ENCODE measurements at places on chromosomes 4 and X. TPM values are rescaled to one million over a fixed set of nuclear protein-coding genes. Genes with fewer than 3 reads are reported as not detected.

DNA sequence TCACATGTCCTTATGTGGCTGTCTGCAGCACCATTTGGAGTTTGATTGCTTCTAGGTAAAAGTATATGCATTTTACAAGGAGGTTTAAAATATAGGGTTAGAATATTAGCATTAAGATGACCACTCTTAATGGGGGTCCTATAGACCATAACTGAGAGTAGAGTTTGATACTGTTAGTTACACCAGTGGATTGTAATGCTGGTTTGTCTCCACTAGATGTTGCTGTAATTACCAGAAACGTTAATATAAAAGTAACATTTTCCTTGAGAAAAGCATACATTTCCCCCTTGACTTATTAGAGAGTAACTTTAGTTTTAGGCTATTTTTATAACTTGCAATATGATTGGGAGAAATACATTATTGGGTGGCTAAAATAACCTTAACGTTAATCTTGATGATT lies 93.0 kb downstream of the ZXDA start:
- no peak for DNase-seq
- no peaks in the 10 kb centered on the region for H3K36me3 ChIP-seq
- H3K27me3 ChIP-seq, result no peaks in the 10 kb centered on the region
- H3K4me1 ChIP-seq, result no peaks in the 10 kb centered on the region
- no peak overlapping the region for H3K4me3 ChIP-seq

GRCh38 chr4:84631573-84631972 lies 48.6 kb downstream of the CDS1 start:
- no peaks in the 10 kb centered on the region for H3K27me3 ChIP-seq
- H3K4me3 ChIP-seq, result no peak overlapping the region
- peak overlapping the region; percentile 19 for H3K27ac ChIP-seq
- peaks cover 11% of the 10 kb centered on the region for H3K4me1 ChIP-seq
- DNase-seq, result no peak

- no peak overlapping the region for H3K4me3 ChIP-seq
- no peak for DNase-seq
- no peaks in the 10 kb centered on the region for H3K36me3 ChIP-seq
- H3K27me3 ChIP-seq, result no peaks in the 10 kb centered on the region
- H3K4me1 ChIP-seq, result no peaks in the 10 kb centered on the region
These were observed 375.2 kb downstream of the MAGEE1 start for GRCh38 chrX:76802708-76803107.

DNA sequence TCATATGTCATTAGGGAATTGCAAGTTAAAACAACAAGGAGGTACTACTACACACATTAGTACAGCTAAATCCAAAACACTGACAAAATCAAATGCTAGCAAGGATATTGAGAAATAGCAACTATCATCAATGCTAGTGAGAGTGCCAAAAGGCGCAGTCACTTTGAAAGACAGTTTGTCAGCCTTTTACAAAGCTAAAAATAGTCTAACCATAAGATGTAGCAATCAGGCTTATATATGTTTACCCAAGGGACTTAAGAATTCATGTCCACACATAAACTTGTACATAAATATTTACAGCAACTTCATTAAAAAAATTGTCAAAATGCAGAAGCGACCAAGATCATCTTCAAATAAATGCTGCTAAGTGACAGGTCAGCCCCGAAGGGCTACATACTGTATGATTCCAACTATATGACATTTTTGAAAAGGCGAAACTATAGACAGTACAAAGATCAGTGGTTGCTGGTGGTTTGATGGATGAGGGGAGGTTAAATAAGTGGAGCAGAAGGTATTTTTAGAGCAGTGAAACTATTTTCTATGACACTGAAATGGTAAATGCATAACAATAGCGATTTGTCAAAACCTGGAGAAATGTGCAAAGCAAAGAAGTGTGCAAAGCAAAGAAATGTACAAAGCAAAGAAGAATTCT lies 704.8 kb downstream of the ARAP2 start:
- H3K4me1 ChIP-seq, result no peaks in the 10 kb centered on the region
- no peak overlapping the region for H3K27ac ChIP-seq
- H3K36me3 ChIP-seq, result no peaks in the 10 kb centered on the region
- DNase-seq, result no peak
- no peaks in the 10 kb centered on the region for H3K27me3 ChIP-seq

DNA sequence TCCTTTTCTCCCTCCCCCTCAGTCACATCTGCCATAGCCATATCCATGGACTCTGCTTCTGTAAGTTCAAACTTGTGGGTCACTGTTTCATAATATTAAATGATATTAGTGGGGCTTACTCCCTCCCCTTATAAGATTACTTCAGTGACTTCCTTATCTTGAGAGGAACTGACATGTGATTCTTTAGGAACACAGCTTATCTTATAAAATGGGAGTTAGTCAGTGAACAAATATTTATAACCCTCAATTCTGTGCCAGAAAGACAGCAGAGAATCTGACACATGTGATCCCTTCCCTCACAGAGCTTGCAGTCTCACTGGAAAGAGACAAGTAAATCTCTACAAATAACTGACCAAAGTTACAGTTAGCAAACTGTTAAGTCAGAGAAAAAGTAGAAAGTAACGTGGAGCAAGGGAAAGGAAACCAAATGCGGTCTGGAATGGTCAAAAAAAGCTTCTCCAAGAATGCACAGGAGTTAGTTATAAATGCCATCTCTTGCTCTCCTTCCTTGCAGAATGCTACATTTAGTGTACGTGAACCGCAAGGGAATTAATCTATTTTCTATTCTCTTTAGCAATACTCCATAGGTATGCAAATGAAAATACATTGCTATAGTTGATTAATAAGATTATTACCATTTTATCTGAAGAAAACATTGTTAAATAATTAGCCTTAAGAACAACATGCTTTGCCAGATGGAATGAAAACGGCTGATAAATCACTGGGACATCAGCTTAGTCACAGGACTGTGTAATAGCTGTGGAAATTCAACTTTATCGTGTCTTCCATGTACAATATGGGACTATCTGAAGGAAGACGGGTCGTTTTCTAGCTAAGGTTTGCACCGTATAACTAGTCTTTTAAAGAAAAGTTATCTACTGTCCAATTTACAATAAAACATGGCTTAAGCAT lies 29.0 kb downstream of the SGMS2 start:
- H3K36me3 ChIP-seq, result no peaks in the 10 kb centered on the region
- peaks cover 24% of the 10 kb centered on the region for H3K4me1 ChIP-seq
- DNase-seq, result no peak
- H3K27me3 ChIP-seq, result no peaks in the 10 kb centered on the region
- peak overlapping the region; percentile 62 for H3K27ac ChIP-seq
- peak overlapping the region; percentile 30 for H3K4me3 ChIP-seq

Gene RHOXF2B
- total RNA-seq, result not detected

- no peaks in the 10 kb centered on the region for H3K36me3 ChIP-seq
- H3K27ac ChIP-seq, result no peak overlapping the region
- no peak overlapping the region for H3K4me3 ChIP-seq
- DNase-seq, result no peak
These were observed 1.9 kb upstream of the SMARCA1 start for GRCh38 chrX:129525162-129525561.

DNA sequence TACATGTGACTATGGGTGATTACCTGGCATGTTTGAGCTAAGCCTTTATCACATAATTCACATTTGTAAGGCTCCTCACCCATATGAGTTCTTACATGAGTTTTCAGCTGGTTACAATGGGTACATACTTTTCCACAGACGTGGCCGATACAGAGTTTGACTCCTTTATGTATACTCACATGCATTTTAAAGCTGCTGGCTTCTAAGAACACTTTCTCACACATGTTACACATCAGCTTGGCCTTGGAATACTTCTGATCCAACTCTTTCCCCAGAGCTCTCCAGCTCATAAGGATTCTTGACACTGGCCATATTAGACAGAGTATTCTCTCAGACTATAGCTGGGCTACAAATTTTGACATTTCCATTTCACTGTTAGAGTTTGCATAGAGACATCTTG lies 66.3 kb downstream of the TAB3 start:
- no peak overlapping the region for H3K27ac ChIP-seq
- DNase-seq, result no peak
- H3K4me3 ChIP-seq, result no peak overlapping the region
- H3K27me3 ChIP-seq, result no peaks in the 10 kb centered on the region
- no peaks in the 10 kb centered on the region for H3K36me3 ChIP-seq

Gene CCNI
- 229 TPM for total RNA-seq

Gene AKAP14
- total RNA-seq, result not detected

DNA sequence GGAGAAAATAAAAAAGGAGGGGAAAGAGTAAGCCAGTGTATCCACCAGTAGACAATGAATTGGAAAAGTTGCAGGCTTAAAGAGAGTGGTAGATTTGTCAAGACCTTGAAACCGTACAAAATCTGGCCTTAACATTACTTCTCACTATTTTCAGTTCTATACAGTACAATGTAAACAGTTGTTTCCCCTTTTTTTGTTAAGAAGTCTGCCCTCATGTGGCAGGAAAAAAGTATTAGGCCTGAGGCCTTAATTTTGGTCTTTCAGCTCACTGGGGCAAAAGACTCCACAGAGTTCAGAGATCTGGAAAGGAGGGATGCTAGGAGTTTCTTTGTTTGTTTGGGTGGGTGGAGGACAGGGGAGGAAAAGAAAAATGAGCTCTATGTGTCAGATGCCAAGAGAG lies 92.8 kb upstream of the CCDC160 start:
- H3K36me3 ChIP-seq, result no peaks in the 10 kb centered on the region
- no peak overlapping the region for H3K27ac ChIP-seq
- H3K4me3 ChIP-seq, result no peak overlapping the region

- no peaks in the 10 kb centered on the region for H3K27me3 ChIP-seq
- no peak overlapping the region for H3K27ac ChIP-seq
- no peaks in the 10 kb centered on the region for H3K36me3 ChIP-seq
- DNase-seq, result no peak
These were observed 104.7 kb downstream of the PRRG1 start for GRCh38 chrX:37453821-37454220.

Gene HPGD
- not detected for total RNA-seq

DNA sequence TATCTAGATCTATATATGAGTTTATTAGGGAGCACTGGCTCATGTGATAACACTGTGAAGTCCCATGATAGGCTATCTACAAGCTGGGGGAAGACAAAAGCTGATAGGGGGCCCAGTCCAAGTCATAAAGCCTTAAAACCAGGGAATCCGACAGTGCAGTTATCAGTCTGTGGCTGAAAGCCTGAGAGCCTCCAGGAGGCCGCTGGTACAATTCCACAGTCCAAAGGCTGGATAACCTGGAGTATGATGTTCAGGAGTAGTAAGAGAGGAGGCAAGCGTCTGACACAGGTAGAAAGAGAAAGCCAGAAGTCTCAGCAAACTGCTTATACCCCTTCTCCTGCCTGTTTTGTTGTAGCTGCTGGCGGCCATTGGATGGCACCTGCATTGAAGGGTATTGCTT lies 177.6 kb upstream of the SPRY1 start:
- H3K27ac ChIP-seq, result no peak overlapping the region
- no peaks in the 10 kb centered on the region for H3K27me3 ChIP-seq
- H3K4me3 ChIP-seq, result no peak overlapping the region
- H3K36me3 ChIP-seq, result no peaks in the 10 kb centered on the region
- DNase-seq, result no peak

GRCh38 chr4:10366628-10367027 lies 90.6 kb downstream of the ZNF518B start:
- no peak for DNase-seq
- no peaks in the 10 kb centered on the region for H3K27me3 ChIP-seq
- no peaks in the 10 kb centered on the region for H3K4me1 ChIP-seq
- H3K27ac ChIP-seq, result no peak overlapping the region
- H3K4me3 ChIP-seq, result no peak overlapping the region

DNA sequence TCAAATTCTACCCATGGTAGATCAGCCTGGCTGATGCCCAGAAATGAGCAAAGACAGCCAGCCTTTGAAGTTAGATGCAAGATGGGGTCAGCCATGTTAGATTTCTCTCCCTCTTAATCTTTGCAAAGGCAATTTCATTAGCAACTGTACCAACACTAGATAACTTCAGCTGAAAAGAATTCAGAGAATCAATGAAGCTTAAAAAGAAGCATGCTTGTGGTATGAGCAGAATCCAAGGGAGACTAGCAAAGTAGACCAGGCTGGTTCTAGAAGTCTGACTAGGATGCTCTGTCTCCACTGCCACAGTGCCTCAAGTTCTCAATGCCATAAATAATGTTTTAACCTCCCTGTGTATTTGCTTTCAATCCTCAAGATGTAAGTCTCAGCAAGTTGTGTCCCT lies 247.3 kb downstream of the SLC7A11 start:
- no peak overlapping the region for H3K4me3 ChIP-seq
- peak; percentile 2 for DNase-seq
- H3K36me3 ChIP-seq, result no peaks in the 10 kb centered on the region
- no peak overlapping the region for H3K27ac ChIP-seq
- no peaks in the 10 kb centered on the region for H3K27me3 ChIP-seq

Gene ZNF157
- total RNA-seq, result under 0.01 TPM

- H3K27me3 ChIP-seq, result peaks cover 6% of the 10 kb centered on the region
- H3K36me3 ChIP-seq, result no peaks in the 10 kb centered on the region
- no peak overlapping the region for H3K27ac ChIP-seq
These were observed 16.5 kb upstream of the PDCL2 start for GRCh38 chr4:55608591-55608990.

DNA sequence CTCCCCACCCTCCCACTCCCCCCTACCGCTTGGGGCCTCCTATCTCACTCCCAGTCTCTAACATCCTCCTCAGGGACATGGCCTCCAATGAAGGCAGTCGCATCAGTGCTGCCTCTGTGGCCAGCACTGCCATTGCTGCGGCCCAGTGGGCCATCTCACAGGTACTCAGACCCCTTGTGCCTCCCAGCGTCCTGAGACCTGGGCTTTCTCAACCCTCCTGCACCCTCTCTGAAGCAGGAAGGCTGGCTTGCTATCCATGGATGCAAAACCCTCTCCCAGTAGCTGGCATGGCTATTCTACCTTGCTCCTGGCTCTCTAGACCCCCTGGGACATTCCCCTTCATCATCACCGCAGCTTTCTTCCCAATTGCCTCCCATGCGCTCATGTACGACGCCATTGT lies 13.3 kb upstream of the UBA1 start:
- H3K27me3 ChIP-seq, result no peaks in the 10 kb centered on the region
- DNase-seq, result peak; percentile 45
- no peak overlapping the region for H3K4me3 ChIP-seq
- H3K36me3 ChIP-seq, result peaks cover 38% of the 10 kb centered on the region
- H3K27ac ChIP-seq, result no peak overlapping the region

DNA sequence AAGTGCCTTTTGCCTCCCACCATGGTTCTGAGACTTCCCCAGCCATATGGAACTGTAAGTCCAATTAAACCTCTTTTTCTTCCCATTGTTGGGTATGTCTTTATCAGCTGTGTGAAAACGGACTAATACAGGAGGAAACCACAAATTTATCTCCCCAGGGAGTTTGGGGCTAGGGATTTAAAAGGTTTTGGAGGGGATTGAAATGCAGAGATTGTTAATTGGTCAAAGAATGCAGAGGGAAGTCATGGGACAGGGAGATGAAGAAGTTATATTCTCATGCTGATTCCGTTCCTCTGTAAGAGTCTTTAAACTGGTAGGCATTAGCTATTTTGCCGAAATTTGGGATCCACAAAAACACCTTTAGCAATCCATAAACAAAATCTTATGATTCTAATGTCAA lies 57.9 kb downstream of the TKTL2 start:
- H3K27me3 ChIP-seq, result no peaks in the 10 kb centered on the region
- no peaks in the 10 kb centered on the region for H3K4me1 ChIP-seq
- no peak overlapping the region for H3K27ac ChIP-seq
- H3K36me3 ChIP-seq, result no peaks in the 10 kb centered on the region
- no peak for DNase-seq

- no peaks in the 10 kb centered on the region for H3K27me3 ChIP-seq
- no peaks in the 10 kb centered on the region for H3K4me1 ChIP-seq
- no peak for DNase-seq
- H3K27ac ChIP-seq, result no peak overlapping the region
These were observed 997.1 kb downstream of the RAB28 start for GRCh38 chr4:12487000-12487399.

GRCh38 chr4:1375761-1376322 lies 28.8 kb downstream of the UVSSA start:
- no peaks in the 10 kb centered on the region for H3K36me3 ChIP-seq
- H3K27ac ChIP-seq, result no peak overlapping the region
- H3K27me3 ChIP-seq, result no peaks in the 10 kb centered on the region

Data from osteoblast (primary cell).